ENCODE measurements at places on chromosomes 3 and 15.

DNA sequence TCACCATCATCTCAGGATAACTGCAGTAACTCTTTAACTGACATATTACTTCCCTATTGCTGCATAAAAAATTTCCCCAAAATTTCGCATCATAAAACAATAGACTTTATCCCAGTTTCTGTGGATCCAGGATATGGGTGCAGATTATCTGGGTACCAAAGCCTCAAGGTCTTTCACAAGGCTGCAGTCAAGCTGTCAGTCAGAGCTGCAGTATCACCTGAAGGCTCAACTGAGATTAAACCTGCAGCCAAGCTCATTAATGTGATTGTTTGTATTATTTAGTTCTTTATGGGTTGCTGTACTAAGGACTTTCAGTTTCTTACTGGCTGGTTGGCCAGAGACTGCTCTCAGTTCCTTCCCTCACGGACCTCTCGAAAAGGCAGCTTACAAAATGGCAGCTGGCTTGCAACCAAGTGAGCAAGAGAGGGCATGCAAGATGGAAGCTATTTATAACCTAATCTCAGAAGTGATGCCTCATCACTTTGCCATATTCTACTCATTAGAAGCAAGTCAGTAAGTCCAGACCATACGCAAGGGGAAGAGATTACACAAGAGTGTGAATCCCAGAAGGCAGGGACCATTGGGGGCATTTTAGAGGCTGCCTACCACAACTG, 54.9 kb downstream of the DCUN1D1 start:
- DNase-seq: no peak

DNA sequence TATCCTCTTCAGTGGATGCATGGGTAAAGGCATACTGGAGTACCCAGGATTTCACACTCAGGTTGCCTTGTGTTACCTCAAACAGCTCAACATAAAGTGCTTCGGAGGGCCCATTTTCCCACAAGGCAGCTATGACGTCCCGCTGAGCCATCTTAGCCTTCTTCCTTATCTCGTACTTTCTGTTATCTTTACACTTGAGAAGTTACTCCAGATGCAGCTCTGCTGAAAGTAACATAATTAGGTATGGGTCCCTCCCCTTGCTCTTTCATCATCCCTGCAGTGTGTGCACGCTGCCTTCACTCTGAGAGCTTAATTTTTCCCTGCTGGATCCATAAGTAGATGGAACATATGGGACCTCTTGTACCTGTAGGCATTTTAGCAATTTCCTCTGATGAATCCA, 410.3 kb downstream of the AGBL1 start:
- no peak for DNase-seq

DNA sequence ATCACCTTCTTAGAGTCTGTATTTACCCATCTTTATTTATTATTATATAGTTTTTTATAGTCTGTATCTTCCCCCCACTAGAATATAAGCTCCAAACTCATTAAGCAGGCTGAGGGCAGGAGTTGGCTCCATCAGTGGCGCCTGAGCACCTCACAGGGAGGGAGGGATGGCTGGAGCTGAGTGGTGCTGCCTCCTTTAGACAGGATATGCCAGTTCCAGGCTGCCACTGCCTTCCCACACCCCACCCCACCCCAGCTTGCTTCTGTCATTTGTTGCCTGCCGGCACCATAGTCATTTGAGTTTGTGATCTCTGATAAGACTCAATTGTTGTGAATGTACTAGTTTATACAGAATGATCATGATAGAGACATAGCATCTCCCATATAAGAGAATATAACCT, 85.5 kb downstream of the KLHL25 start:
- peak; percentile 41 for DNase-seq

- DNase-seq: no peak
These were observed 86.1 kb downstream of the TJP1 start for GRCh38 chr15:29736012-29736743.

DNA sequence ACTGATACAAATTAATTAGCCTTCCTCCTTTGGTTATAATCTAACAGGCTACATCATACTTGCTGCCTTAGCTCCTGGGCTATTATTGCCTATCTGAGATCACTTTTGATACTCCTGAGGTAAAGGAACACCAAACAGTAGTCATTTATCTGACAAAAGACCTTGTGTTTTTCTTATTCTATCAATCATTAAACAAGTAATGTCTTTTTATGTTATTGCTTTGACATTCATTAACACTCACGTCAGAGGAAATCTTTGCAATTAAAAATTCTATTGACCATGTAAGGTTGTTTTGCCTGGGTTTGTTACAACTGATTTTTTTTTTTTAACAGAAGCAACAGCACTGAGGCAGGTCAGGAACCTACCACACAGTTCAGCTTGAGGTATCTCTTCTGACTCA, 366.3 kb downstream of the MECOM start:
- DNase-seq: no peak

DNA sequence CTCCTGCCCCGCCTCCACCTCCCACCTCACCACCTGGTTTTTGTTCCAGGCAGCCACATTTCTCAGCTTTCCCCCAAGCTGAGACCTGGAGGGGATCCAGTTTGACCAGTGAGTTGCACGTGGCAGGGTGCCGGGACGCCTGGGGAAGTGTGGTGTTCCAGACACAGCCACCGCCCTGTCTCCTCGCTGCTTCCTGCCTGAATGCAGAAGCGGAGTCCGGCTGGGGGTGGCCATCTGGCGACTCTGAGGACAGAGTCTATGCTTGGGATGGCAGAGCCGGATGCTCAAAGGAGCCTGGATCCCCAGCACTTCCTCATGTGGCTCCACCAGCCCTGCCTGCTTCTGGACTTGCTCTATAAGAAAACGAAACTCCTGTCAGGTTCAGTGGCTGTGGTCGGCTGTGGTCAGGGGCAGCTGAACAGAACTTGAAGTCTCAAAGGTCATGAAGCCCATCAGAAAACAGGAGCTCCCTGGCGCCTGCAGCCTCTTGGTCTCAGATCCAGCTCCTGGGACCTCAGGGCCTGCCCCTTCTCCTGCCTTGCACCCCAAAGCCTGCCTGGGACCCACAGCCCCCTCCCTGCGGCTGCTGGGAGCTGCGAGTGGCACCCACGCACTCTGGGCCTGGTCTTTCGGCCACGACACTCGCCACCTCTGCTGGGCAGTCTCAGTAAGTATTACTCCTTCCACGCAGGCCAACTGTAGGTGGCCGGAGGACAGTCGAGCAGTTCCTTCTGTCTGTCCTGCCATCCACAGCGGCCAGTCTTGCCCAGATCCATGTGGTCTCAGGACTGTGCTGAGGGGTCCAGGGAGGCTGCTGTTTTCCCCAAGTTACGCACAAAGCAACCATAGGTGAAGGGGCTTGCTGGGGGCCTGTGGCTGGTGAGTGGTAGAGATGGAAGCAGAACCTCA, 112.8 kb upstream of the MEF2A start:
- DNase-seq: peak; percentile 1

DNA sequence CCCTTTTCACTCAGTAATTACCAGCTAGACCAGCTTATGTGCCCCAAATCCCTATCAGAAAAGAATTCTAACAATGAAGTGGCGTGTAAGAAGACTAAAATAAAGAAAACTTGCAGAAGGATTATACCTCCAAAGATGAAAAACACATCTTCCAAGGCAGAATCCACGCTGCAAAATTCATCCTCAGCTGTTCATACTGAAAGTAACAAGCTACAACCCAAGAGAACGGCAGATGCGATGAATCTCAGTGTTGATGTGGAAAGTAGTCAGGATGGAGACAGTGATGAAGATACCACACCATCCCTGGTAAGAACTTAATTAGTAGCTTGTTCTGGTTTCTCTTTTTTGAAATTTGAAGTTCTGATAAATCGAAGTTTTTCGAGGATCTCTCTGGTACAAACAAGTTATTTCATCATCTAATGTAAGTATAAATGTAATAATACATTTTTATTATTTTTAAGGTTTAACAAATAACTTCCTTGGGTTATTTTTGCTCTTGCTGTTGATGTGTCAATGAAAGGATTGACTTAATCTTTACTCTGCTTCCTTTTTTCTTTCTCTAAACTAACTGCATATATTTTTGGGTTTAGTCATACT, 1.4 kb downstream of the WDR76 start:
- DNase-seq: no peak

- DNase-seq: no peak
These were observed 58.6 kb upstream of the SLITRK3 start for GRCh38 chr3:165254812-165255211.

- DNase-seq: no peak
These were observed 265.1 kb downstream of the CTNNB1 start for GRCh38 chr3:41464401-41464800.

DNA sequence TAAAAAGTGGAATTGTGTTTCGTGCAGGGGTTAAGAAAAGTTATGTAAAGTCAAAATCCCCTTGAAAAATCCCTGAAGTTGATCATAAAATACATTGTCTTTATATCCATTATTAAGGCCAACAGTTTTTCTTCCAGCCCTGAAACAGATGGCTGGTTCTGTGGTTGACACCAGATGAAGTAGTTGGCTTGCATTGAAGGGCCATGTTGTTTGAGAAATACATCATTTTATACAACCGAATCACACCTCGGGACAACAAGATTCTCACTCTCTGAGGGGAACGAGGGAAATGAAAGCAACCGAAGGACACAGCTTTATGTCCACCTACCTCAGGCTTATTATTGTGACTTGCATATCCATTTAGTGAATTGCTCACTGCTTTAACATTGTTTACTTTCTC, 126.0 kb upstream of the MITF start:
- DNase-seq: no peak

- no peak for DNase-seq
These were observed 189.2 kb downstream of the TP63 start for GRCh38 chr3:189820365-189820720.

- no peak for DNase-seq
These were observed 617.5 kb downstream of the TBL1XR1 start for GRCh38 chr3:176579711-176580185.

- no peak for DNase-seq
These were observed 32.5 kb downstream of the TPRG1 start for GRCh38 chr3:189204167-189204866.

DNA sequence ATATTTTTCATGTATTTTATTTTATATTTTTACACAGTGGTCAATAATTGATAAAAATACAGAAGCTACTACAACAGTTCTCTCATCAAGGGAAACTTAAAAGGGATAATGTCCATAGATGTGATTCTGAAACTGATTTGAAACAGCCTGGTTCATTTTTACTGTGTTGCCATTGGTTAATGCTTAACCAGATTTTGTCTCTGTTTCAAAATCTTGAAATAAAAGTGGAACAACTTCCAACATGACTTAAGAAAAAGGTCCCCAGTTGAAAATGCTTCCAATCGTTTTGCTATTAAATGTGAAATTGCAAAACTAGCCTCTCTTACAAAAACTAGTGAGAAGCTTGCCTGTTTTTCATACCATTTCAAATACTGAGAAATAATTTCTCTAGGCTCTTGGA, 240.7 kb downstream of the LPP start:
- DNase-seq: no peak

- no peak for DNase-seq
These were observed 55.4 kb upstream of the SNRPN start for GRCh38 chr15:24899367-24899766.

DNA sequence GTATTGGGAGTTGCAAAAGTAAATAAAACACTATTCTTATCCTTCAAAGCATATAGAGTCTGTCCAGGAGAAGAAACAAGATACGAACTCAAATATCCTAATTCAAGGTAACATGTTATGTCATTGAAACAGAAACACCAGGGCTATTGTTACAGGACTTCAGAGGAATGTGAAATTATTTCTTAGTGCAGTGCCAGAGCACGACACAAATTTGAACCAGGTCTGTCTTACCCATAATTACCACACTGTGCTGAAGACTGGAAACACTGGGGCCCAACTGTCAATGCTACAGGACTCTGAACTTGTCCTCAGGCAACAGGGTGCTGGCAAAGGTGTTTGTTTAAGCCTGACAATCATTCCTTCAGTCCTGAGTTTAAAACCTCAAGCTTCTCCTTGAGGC, 633.6 kb upstream of the UBE2E2 start:
- no peak for DNase-seq

DNA sequence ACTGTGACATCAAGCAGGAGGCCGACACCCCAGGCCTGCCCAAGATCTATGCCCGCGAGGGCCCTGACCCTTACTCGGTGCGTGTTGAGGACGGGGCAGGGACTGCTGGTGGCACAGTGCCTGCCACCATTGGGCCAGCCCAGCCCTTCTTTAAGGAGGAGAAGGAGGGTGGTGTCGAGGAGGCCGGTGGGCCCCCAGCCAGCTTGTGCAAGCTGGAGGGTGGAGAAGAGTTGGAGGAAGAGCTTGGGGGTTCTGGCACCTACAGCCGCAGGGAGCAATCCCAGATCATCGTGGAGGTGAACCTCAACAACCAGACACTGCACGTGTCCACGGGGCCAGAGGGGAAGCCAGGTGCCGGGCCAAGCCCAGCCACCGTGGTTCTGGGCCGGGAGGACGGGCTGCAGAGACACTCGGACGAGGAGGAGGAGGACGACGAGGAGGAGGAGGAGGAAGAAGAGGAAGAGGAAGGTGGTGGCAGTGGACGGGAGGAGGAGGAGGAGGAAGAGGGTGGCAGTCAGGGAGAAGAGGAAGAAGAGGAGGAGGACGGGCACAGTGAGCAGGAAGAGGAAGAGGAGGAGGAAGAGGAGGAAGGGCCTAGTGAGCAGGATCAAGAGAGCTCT, 5.4 kb downstream of the ZBTB47 start:
- no peak for DNase-seq

- no peak for DNase-seq
These were observed 59.9 kb downstream of the SLC6A11 start for GRCh38 chr3:10875914-10876313.

- no peak for DNase-seq
These were observed 283.1 kb upstream of the NR2F2 start for GRCh38 chr15:96047255-96047931.

- no peak for DNase-seq
These were observed 45.8 kb downstream of the CHP1 start for GRCh38 chr15:41276831-41277230.

GRCh38 chr3:122576174-122576940, 1.1 kb upstream of the PARP15 start:
- DNase-seq: no peak

DNA sequence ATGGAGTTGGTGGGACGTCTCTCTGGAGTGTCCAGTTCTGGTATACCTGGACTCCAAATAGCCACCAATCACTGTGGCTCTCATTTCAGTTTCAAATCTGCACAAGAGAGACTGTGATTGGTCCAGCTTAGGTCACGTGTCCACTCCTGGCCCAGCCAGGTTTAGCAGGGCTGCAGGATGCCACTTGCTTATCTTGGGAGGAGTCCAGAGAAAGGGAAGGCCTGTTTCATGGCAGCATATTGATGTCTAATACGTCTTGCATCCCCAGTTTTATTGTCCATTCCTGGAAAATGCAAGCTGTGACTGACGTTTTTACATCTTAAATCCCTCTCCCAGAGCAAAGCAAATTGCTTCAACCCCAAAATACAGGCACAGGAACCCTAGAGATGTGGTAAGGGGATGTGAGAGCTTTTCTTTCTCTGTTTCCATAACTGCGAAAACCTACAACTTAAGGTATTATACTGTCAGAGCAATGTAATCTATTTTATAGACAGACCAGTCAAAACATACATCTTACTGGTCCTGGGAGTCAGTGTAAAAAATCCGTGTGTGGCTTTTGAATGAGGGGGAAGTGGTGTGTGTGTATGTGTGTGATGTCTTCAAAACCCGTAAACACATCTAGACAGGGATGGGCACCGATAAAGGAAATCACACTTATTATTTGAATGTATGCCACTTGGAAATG, 274.4 kb downstream of the TLE3 start:
- DNase-seq: no peak
